ENCODE measurements at places on chromosomes 7 and 10.

GRCh38 chr7:152185558-152185957, 160.1 kb downstream of the GALNT11 start:
- DNase-seq, result no peak

DNA sequence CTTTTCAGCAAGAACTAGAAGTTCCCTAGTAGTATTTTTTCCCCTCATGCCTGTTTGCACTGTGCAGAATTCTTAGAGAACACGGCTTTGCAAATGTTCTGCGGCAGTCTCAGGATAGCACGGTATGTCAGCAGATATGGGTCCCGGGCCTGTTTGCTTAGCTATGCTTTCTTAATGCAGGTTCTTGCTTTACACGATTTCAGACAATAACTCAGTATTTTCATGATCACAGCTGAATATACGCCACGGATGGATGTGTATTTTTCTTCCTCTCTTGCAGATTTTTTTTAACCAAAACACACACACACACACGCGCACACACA, 137.3 kb downstream of the HECW1 start:
- DNase-seq, result no peak

- no peak for DNase-seq
Measured at GRCh38 chr7:22182149-22182548, 174.8 kb downstream of the RAPGEF5 start.

GRCh38 chr10:27628621-27629020, 117.0 kb downstream of the MKX start:
- DNase-seq, result no peak

DNA sequence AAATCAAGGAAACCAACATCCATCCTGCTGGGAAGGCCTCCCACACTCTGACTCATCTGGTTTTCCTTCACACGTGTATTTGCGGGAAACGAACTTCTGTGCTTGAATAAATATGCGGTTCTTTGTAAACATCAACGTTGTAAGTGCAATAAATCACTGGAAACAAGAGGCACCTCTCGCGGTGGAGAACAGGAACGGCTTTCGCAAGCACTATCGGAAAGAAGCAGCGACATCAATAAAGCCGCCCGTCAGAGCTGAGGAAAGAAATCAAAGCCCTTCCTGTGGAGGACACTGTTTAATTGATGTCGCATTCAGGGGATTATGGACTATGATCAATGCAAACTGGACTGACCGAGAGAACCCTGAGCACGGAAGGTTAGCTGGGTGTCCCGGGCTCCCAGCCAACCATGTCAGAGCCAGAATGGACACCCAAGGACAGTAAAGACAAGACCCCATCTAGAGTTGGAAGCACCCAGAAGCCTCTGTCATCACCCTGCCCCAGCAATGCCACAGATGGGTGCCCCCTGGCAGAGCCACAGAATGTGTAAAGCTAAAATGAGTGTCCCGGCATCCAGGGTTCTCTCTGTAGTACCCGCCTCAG, 37.6 kb downstream of the OAT start:
- no peak for DNase-seq

GRCh38 chr7:123641901-123642300, 13.8 kb upstream of the LMOD2 start:
- no peak for DNase-seq
